ENCODE measurements at places on chromosomes 6 and 20.

DNA sequence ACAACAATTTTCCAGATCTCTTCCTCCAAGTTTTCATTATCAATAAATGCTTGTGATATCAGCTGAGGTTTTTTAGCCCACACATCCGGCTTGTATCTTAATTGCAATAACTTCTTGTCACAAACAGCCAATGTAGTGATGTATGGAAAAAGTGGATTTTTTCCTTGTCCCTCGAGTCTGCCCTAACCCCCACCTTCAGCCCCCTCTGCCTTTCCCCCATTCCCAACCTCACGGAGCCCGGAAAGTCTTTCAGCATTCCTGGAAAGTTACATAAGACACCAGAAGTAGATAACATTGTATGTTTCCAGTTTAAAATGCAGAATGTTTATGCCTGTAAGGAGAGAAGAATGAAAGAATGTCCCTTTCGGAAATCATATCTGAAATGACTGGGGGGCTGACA, 179.2 kb upstream of the PHACTR1 start:
- no peak for DNase-seq

GRCh38 chr6:88869263-88870020, 94.0 kb downstream of the RNGTT start:
- no peak for DNase-seq

DNA sequence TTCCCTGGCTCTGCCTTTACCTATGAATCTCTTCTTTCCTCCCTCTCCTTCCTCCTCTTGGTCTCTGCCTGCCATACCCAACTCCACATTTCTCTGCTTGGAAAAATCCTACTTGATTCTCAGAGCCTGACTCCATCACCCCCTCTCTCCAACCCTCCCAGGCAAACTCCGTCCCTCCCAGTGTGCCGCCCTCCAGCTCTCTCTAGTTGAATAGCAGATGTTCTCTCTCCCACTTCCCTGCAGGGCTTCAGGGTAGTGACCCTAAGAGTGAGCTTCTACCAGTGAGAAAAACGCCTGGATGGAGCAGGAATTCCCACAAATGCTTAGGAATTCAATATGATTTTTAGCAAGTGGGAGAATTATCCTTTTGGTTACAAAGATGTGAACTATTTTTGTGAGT, 141.6 kb downstream of the MTHFD1L start:
- no peak for DNase-seq

- no peak for DNase-seq
These were observed 4.9 kb upstream of the PTGIS start for GRCh38 chr20:49572857-49573256.

DNA sequence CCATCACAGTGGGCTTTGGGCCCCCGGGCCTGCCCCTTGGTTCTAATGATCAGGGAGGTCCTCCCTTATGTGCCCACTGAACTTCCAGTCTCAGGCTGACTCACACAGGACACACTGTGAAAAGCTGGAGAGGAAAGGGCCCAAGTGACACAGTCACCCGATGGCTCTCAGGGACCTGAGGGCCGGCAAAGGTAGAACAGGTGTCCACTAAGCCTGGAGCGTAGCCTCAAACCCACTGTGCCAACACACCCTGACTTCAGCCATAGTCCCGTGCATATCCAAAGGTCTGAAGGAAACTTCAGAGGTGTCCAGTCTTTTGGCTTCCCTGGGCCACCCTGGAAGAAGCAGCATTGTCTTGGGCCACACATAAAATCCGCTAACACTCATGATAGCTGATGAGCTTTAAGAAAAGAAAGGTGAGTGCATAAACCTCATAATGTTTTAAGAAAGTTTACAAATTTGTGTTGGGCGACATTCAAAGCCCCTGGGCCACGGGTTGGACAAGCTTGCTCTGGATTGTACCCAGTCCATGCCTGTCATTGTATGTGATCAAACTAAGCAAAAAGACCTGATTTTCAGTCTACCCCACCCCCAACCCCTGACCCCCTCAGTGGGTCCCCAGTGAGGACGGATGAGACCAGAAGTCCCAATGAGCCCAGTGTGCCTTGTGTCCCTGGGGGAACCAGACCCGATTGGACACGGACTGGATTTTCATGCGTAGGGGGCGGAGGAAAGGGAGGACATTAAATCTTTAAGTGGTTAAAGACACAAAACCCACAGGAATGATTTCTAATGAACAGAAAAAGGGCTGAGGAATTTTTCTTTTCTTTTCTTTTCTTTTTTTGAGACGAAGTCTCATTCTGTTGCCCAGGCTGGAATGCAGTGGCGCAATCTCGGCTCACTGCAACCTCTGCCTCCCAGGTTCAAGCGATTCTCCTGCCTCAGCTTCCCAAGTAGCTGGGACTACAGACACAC, 6.1 kb downstream of the RAMACL start:
- DNase-seq = no peak

DNA sequence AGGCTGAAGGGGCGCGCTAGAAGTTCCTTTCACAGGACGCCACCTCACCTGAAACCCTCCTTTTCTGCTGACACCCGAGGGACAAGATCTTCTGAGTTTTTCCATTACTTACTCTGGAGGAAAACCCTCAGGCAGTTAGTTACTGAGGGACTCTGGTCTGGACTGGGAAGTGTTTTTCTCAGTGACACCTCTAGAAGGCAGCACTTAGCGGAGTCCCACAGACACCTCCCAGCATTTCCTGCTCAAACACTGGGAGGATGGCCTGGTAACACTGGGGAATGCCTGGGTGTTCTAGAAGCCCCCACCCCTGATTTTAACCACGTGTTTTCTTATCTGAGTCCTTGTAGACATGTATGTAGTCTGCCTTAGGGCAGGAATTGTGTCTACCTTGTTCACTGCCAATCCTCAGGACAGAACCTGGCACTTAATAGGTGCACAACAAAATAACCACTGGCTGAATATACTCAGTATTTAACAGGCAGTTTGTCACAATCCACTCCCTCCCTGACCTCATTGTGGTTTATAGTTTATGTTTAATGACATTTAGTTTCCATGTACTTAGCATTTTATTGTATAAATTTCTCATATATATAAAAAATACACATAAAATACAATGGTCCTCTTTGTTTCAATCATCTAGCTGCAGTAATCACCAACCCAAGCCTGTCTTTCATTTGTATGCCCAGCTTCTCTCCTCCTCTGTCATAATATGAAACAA, 4.8 kb downstream of the GSTA3 start:
- no peak for DNase-seq

GRCh38 chr6:106537662-106538061, 91.6 kb downstream of the RTN4IP1 start:
- no peak for DNase-seq

Measured in activated T-cell treated with anti-CD3 and anti-CD28 coated beads for 1 hour (primary cell).